ENCODE measurements at places on chromosomes 6 and 20.
A peak's percentile ranks its signal among the peaks of the same experiment; 100 is the strongest.

GRCh38 chr20:39944861-39945260, 744.2 kb downstream of the MAFB start:
- no peak for DNase-seq

DNA sequence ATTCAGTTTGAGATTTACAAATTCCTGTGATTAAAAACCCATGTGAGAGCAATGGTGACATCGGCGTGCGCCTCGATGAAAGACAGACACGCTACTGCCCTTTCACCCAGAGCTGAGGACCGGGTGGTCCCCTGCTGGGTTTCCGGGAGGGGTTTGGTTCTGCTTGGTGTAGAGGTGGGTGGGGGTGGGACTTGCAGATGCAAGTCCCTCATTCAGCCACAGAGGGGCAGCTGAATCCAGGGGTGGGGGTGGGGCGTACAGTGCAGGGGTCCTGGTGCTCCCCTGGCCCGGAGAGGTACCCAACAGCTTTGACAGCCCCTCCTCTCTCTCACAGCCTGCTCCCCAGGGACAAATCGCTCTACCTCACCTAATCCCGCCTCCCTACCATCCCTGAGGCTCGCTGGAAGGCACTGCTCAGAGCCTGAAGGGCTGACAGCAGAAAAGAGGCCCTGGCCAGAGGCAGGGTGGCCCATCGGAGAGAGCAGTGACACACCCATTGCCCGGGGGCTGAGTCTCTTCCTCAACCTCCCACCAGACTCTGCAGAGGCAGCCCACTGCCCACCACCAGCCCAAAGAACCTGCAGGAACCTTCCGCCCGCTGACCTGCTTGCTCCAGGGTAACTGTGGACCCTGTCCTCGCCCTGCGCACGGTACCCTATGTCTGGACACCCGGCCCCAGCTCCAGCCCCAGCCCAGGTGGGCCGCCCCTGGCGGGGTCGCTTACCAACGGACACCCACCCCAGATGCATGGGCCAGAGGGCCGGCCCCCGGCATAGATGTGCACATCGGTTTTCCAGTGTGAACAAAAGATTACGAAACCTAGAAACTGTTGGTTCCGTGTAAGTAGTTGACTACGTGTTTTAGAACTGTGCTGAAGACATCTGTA, 118.4 kb downstream of the JPH2 start:
- DNase-seq: no peak

DNA sequence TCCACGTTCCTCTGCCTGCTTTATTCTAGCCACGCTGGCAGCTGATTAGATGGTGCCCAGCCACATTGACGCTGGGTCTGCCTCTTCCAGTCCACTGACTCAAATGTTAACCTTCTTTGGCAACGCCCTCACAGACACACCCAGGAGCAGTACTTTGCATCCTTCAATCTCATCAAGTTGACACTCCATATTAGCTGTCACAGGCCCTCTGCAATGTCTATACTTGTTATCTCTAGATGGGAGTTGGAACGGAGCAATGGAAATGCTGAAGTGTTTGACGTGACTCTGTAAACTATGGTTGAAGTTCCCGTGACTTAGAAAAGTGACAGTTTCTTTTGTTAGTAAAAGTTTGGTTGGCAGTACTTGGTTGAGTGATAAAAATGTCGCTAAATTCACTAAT, 291.0 kb downstream of the CDH4 start:
- DNase-seq: no peak

DNA sequence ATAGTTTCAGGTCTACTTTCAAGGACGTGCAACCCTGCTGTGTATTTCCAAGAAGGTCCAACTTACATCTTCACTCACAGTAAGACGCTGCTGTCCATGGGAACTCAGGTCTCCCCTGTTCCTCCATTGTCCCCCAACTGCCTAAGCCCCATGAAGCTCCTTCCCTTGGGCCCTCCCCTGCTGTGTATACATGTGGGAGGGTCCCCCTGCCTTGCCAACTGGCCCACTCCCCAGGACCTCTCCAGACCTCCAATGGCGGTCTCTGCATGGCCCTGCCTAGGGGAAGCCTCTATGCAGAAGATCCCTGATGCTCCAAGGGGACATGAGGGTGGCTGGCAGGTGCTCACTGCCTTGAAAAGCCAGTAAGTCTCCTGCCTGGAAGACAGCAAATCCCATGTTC, 186.7 kb upstream of the CST7 start:
- DNase-seq: no peak

- DNase-seq: no peak
These were observed 3.9 kb downstream of the RNF144B start for GRCh38 chr6:18391023-18391422.

DNA sequence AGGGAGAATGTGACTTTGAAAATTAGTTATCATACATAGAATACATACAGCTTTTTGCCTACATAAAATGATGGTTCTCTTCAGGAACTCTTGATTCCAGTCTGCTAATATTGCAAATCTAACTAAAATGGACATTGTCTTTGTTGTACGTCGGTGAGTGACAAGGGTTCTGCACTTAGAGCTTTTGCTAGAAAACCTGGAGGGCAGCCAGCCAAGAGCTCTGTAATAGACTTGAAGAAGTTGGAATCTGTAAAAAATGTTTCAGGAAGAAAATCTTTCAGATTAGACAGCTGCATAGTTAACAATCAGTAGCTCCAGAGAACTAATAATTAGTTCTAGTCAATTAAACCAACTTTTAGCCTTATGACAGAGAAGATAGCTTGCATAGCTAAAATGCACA, 138.3 kb downstream of the FLRT3 start:
- no peak for DNase-seq

DNA sequence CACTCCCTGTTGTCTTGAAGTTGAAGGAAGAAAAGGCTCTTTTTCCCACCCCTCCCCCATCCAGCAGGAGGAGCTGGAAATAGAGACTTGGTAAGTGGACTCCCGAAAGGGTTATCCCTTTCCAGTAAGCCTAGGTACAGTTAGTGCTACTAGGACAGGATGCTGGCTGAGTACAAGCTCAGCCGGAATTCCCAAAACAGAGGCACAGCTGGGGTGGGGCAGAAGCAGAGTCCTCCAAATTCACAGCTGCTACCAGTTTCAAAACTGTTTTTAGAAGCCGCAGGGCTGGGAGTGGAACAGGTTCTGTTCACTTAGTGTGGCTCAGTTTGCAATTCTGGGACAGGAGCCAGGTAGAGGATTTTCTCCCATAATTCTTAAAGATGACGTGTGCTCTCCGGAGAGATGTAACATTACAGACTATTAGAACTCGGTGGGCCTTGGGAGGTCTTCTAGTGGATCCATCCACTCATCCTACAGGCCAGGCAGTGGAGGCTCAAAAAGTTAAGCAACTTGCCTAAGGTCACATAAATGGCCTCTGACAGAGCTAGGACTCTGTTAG, 19.0 kb upstream of the UTRN start:
- peak; percentile 47 for DNase-seq

- no peak for DNase-seq
These were observed 534.2 kb upstream of the GJE1 start for GRCh38 chr6:141598487-141598886.

DNA sequence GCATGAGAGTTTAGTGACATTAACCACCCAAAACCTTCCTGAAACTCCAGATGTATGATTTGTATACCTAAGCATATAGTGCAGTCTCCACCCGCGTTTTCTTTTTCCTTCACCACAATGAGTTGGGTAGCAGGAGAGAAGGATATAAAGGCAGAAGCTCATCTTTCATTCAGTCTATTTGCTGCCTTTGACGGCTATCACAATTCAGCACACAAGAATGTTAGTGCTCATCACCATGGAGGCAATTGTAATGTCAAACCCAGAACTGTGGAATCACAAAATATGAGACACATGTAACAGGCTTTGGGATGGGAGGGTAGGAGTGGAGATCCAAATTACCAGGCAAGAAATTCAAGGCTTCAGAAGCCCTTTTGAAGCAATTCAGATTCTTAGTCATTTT, 17.6 kb downstream of the ZHX3 start:
- DNase-seq: no peak

- no peak for DNase-seq
These were observed 1.5 kb downstream of the TNFRSF21 start for GRCh38 chr6:47308198-47308517.

DNA sequence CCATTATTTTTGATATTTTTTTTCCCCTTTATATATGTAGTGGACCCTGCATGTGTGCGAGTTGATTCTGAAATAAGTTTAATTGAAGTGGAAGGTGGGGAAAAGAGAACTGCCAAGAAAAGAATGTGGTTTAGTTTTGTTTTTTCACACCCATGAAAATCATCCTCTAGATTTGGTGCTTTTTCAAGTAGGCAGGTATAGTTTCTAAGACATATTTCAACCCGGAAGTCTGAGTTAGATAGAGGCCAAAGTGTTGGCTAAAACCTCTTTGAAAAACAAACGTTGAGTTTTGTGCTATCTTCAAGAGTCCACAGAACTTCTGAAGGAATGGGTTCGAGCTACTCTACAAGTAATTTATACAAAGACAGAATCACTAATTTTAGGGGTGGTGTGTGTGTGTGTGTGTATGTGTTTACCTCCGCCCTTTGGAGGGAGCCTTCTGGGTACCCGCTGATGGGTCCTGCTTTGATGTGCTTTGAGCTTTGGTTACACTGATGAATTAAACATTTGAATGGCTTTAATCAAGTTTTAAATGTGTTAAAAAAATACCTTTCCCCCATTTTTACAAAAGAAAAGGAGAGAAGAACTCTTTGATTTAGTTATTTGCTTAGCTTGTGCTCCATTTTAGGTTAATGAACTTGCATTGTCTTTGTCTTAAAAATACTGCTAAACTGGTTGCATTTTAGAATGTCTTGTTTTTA, 2.5 kb downstream of the RREB1 start:
- no peak for DNase-seq

DNA sequence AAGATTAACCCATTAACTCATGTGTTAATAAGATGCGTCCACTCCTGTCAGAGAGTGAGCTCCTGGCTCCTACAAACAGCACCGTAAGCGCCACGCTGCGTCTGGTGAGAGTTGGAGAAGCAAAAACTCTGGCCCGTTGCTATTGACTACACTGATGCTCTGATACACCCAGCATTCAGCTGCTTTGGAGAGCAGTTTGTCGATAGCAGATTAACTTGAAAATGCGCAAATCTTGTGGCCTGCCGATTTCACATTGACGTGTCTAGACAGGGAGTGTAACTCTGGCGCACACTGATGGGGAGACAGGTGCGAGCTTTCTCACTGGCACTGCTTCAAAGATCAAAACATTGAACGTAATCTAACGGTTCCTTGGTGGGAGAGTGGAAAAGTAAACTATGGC, 151.7 kb upstream of the RPS6KA2 start:
- no peak for DNase-seq

DNA sequence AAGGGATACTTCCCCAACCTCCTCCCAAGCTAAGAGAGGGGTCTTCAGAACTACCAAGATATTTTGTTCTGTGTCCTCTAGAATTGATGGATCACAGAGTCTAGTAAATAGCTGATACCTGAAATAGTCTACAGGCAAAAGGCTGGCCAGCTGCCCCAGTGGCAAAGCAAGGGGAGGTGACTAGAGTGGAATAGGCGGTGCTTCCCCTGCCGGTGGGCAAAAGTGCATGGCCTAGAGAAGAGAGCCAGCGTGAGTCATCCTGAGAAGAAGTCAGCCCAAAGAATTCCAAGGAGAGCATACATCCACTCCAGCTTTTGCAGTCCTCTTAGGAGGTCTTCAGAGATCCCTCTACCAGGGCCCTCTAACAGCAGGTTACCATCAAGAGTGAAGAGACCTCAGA, 14.7 kb downstream of the DPPA5 start:
- no peak for DNase-seq

Measured in tibial nerve (tissue), 4 donors.